Right lobe of liver (tissue), 6 donors: ENCODE measurements at places on chromosomes 11 and 22.

- no peak for DNase-seq
Observed at GRCh38 chr22:19061471-19062138, 60.6 kb downstream of the DGCR2 start.

DNA sequence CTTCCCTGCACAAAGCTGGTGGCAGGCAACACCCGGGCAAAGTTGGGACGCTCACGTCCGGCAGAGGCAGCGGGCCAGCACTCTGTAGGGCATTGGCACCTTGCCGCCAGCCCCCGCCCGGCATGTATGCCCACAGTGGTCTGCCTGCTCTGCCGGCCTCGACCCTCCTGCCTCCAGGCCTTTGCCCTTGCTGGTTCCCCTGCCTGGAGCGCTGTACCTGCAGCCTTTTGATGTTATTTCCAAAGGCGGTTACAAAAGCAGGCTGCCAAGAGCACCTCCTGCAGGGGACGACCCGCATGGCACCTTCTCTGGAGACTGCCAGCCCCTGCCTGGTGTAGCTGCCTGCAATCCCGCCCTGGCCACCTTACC, 56.5 kb upstream of the SHISAL1 start:
- peak; percentile 44 for DNase-seq

GRCh38 chr11:108853864-108854263, 189.0 kb downstream of the DDX10 start:
- no peak for DNase-seq

- no peak for DNase-seq
Observed at GRCh38 chr22:16609548-16610261, 17.1 kb upstream of the CCT8L2 start.

DNA sequence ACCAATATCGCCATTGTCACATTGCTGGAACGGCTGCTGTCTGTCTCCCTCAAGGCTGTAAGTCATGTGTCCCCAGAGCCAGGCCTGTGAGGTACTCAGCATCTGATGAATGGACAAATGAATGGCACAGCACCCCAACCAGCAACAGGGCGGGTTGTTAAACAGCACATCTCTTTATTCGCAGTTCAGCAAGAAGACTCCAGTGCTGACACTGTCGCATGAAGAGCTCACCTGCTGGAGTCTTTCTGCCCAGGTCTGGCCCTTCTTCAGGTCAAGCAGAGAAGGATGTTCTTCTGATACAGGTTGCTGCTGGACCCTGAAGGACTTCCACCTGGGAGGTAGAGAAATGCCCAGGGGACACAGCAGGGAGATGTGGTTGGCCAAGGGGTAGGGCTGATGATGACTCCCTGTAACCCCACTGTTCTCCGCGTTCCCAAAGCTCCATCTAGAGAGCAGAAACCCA, 4.8 kb downstream of the SPATA19 start:
- no peak for DNase-seq

- no peak for DNase-seq
Observed at GRCh38 chr11:100963375-100963774, 166.2 kb downstream of the PGR start.

DNA sequence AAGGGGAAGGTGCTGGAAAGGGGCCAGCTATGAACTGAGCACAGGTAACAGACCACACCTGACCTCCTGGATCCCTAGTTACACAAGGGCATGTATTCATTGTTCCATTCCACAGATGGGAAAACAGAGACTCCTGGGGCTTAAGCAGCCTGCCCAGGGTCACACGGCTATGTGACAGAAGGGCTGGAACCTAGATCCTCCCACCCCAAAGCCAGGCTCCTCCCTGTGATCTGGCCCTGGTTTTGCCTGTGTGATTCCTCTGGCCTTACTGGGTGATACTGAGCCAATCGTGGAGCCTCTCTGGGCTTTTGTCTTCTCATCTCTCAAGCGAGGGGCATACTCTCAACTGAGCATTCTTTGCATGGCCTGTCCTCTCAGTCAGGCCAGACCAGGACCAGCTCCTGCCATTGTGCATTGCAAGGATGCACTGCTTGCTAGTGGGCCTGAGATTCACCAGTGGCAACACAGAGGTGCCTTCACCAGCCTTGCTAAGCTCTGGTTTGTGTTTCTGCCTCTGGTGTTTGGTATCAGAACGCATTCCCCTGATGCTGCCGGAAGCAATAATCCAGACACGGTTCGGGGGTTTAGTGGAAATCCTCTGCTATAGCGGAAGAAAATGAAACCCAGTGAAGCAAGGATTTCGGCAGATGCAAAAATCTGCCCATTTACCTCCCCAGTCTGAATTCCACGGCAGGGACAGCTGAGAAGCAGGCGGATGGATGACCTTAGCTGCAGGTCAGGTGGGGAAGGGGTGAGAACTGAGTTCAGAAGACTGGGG, 226.6 kb downstream of the ST3GAL4 start:
- DNase-seq, result no peak

- DNase-seq, result no peak
Observed at GRCh38 chr11:104531075-104531474, 367.1 kb upstream of the PDGFD start.

- no peak for DNase-seq
Observed at GRCh38 chr11:59865031-59865430, 1.3 kb downstream of the TCN1 start.

DNA sequence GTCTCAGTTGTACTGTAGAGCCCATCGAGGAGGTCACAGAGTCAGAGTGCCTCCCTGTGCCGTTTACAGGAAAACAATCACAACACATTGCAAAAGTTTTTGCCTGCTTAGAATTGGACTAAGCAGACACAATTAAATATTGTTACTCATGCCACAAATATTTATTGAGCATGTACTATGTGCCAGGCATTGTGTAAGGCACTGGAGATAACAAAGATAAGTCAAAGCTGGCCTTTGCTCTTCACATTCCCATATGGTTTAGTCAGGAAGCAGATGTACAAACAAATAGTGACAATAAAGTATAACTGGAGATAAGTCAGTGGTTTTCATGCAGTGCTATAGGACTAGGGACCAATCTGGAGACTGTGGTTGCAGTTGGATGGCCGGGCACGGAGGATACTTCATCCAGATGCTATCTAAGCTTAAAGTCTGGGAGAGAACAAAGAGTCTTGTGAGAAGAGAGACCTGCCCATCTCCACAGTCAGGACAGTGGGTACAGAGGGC, 550.7 kb downstream of the INSC start:
- DNase-seq, result no peak

DNA sequence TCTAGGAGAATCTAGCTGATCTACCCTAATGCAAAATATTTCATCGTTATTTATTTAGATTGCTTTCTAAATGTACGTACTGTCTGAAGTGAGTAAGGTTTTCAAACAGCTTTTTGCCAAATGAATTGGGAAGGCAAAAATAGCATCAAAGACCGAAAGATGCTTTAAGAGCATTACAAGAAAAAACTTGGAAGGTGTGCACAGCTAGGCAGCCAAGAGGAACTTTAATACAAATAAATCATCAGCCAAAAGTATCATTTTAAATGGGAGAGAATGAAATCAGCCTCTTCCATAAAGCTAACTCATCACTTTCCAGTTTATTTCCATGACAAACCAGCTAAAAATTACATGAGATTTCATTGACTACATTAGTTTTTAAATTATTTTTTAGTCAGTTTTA, 30.2 kb upstream of the CFAP300 start:
- no peak for DNase-seq

- DNase-seq, result peak; percentile 90
Observed at GRCh38 chr11:68890490-68891231, 13.0 kb downstream of the MRPL21 start.

- no peak for DNase-seq
Observed at GRCh38 chr11:102240502-102240901, 76.8 kb upstream of the BIRC3 start.

GRCh38 chr11:130487924-130488815, 39.7 kb downstream of the ADAMTS15 start:
- DNase-seq, result no peak

DNA sequence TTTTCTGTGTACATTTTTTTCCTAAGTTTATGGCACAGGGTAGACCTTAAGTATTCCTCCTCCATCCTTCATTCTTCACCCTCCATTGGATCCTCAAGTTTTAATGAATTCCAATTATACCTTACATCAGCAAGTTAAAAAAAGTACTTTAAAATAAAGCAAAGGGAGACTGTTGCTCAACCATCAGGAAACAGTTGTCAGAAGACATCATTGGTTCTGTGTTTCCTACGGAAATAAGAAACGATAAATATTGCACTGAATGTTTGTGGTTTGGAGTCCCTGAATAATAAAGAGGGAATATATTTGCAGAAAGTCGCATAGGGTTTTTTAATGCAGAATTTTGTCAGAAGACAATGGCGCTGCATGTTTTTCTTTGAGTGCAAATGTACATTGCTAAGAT, 28.1 kb upstream of the LDHA start:
- no peak for DNase-seq

DNA sequence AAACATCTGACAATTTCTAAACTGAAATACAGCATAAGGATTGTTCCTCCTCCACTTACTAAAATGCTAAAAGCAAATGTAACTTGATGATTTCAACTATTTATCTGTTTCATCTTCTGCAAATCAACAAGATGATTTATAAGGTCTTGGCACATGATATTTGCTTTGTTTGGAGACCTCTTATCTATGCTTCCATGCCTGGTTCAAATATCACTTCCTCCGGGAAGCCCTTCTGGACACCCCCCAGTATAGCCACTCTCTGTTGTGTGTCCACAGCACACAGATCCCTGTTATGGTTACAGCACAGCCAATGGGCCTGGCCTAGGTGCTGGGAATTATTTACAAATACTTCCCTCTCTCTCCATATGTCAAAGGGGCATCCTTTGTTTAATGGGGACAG, 114.8 kb downstream of the C11orf58 start:
- DNase-seq, result no peak

GRCh38 chr11:70694371-70694770, 296.0 kb downstream of the CTTN start:
- DNase-seq, result no peak

- no peak for DNase-seq
Observed at GRCh38 chr11:35029979-35030682, 108.8 kb upstream of the CD44 start.

- no peak for DNase-seq
Observed at GRCh38 chr11:76284161-76284560, 77.9 kb upstream of the WNT11 start.

- DNase-seq, result no peak
Observed at GRCh38 chr11:20670932-20671403, 1.6 kb downstream of the NELL1 start.

DNA sequence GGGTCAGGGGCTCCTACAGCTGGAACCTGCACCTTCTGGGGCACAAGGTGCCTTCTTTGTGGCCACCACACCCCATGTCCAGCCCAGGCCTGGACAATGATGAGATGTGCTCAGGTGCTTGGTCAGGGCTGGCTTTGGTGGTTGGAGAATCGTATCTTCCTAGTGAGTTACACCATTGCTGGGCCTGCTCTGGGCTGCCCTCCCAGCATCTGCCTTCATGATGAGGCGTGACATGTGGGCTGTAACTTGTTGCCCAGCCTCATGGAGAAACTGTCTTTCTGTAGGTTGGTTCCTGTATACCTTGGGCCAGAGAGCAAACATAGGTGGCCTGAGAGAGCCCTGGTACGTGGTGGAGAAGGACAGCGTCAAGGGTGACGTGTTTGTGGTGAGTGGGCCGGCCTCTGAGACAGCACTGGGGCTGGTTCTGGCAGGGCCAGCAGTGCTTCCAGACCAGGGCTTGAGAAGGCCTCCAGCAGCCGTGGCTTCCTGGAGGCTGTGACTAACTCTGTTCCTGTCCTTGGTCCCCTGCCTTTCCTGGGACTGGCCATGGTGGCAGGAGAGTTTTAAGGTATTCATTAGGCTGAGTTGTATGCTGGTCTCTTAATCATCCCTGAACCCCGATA, 18.1 kb downstream of the TRMU start:
- DNase-seq, result no peak

GRCh38 chr11:64153812-64154211, 12.1 kb downstream of the MACROD1 start:
- no peak for DNase-seq

- DNase-seq, result no peak
Observed at GRCh38 chr11:62295504-62295903, 3.4 kb downstream of the SCGB1D4 start.

DNA sequence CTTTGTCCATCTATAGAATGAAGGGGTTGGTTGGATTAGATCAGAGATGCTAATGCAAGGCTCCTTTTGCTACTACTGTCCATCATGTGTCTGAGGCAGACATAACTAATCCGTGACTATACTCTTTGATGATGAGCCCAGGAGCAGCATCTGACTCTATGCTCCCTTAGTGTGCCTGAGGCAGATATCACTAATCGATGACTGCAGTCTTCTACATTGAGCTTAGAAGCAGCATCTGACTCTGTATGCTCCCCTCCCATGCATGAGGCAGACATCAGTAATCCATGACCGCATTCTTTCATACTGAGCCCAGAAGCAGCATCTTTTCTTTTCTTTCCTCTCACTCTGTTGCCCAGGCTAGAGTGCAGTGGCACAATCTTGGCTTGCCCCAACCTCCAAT, 4.2 kb downstream of the TCN2 start:
- no peak for DNase-seq

DNA sequence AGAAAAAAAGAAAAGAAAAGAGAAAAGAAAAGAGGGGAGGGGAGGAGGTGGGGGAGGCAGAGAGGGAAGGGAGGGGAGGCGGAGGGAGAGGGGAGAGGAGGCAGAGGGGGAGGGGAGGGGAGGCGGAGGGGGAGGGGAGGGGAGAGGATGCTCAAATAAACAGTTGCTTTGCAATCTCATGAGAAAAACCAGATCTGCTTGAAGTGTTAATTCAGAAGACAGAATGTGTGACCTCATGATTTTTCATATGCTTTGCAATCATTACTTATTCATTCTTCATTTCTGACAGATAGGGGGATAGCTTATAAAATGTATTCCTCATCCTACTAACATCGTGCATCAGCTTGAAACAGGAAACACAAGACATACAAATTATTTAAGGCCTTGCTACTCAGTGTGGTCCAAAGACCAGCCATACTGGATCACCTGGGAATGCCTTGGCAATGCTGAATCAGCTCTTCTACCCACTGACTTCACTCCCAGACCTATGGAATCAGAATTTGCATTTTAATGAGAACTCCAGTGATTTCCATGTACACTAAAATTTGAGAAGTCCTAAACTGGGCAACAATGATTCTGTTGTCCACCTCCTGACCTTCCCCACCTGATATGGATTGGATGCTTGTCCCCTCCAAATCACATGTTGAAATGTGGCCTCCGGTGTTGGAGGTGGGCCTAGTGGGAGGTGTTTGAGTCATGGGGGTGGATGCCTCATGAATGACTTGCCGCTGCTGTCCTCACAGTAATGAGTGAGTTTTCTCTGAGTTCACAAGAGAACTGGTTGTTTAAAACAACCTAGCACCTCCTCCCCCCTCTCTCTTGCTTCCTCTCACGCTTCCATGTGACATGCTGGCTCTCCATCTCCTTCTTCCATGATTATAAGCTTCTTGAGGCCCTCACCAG, 69.2 kb downstream of the CCDC34 start:
- no peak for DNase-seq

DNA sequence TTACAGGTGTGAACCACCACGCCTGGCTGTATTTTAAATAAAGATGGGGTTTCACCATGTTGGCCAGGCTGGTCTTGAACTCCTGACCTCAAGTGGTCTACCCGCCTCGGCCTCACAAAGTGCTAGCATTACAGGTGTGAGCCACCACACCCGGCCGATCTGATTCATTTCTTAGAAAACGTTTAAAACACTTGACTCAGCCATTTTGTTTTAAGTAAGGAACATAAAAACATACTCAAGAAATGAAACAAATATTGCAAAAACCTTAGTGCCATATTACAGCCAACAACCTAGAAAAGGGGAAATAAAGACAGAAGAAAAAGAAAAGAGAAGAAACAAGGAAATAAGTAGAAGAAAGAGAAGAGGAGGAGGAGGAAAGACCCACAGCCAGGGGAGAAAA, 17.4 kb downstream of the LRFN4 start:
- DNase-seq, result no peak

- DNase-seq, result no peak
Observed at GRCh38 chr11:63445118-63445517, 45.8 kb downstream of the PLAAT5 start.
